Kidney (tissue), 22 donors: ENCODE measurements at places on chromosomes 3 and 15.
A peak's percentile ranks its signal among the peaks of the same experiment; 100 is the strongest.

GRCh38 chr3:170049146-170050000 is 11.6 kb downstream of the GPR160 start:
- peak; percentile 43 for DNase-seq

- no peak for DNase-seq
Observed at GRCh38 chr3:143685491-143685890, 162.8 kb downstream of the SLC9A9 start.

DNA sequence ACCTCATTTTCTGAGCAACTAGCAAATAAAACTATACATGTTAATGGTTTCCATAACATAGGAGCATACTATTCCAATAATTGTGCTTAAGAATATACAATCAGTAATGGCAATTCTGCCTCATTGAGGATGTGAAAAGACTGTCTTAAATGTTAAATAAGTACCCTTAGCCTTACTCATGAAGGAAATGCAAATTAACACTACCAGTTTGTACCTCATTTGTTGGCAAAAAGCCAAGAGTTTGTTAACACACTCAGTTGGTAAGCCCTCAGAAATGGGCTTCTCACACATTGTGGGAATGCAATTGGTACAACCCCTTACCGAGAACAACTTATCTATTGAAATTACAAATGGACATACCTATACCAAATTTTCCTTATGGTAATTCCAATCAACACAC is 9.2 kb upstream of the STT3B start:
- DNase-seq: no peak

DNA sequence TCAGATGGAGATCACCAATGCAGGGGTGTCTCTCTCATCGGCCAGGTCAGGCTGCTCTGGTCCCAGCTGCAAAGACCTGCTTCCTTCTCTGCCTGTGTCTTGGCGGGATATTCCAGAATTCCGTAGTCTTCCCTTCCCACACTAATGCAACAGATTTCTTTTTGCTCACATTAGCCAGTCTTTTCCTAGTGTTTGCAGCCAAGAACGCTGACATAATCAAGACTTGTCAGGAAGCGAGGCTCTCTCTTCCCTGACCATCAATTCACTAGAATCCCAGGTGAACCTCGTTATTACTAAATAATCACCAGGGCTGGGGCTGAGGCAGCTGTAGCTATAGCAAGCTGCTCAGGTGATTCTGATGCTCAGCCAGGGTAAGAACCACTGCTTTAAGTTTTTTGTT is 43.2 kb upstream of the ACKR4 start:
- DNase-seq: no peak

DNA sequence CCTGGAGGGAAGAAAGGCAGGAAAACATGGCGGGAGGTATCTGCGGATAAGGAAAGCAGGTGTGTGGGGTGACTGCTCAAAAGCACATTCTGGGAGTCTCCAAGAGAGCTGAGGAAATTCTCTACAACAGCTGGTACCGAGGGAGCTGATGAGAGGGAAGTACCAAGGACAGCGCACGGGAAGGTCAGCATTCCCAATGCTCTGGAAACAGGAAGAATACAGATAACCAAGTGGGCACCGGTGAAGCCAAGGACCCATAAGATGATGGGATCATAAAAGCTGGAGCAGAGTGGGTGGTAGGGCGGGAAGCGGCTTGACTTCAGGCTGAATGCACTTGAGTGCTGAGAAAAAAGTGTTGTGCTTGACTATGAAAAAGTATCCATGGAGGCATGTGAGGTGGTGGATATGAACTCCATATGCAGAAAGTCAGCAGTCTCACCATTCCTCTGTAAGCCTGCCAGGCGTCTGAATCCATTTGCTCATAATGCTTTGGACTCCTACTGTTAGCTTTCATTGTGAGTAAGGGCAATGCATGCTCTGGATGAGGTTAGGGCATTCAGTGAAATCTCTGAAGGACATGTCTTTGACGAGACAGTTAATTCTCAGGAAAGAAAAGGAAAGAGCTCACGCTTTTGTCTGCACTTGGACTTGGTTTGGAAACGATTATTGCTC is 215.5 kb downstream of the NR1D2 start:
- peak; percentile 35 for DNase-seq

DNA sequence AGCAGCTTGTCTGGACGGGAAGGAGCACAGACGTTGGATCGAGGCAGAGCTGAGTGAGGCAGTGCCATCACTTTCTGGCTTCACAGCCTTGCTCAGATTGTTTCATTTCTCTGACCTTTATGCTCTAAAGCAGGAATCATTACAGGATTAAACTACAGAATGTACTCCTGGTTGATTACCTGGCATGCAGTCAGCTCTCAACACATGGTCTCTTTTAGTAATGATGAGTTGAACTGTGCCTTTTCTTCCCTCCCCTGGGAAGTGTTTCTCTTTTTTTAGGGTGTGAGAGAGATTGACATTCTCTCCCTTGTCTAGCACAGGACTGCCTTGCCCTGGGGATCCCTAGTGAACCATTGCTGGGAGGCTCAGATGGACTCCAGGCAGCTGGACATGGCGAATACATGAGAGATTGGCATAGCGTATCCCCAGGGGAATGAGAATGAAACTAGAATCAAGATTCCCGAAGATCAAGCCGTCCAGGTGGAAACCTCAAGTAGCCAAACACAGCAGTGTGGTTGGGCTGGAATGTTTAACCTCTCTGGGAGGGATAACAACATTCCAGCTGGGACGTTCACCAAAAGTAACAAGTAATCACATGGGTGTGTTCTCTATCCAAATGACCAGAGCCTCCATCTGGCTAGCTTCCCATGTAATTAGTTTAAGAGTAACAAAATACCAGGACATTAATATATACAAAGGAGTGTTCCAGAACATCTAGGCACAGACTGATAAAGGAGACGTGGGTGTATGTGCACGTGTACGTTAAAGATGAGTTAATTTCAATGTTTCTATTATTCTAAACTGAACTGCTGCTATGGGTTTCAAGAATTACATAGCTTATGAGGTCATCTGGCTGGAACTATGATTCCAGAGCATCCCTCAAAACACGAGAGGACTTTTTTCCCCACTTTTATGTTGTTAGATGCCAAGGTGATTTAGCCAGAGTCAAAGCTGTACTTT is 118.6 kb upstream of the NR2E3 start:
- DNase-seq: no peak
